Osteocyte (in vitro differentiated cells): ENCODE measurements at places on chromosomes 12 and 14. TPM values are rescaled to one million over a fixed set of nuclear protein-coding genes. Genes with fewer than 3 reads are reported as not detected.

- DNase-seq, result no peak
These were observed 30.4 kb upstream of the VWF start for GRCh38 chr12:6154730-6155459.

DNA sequence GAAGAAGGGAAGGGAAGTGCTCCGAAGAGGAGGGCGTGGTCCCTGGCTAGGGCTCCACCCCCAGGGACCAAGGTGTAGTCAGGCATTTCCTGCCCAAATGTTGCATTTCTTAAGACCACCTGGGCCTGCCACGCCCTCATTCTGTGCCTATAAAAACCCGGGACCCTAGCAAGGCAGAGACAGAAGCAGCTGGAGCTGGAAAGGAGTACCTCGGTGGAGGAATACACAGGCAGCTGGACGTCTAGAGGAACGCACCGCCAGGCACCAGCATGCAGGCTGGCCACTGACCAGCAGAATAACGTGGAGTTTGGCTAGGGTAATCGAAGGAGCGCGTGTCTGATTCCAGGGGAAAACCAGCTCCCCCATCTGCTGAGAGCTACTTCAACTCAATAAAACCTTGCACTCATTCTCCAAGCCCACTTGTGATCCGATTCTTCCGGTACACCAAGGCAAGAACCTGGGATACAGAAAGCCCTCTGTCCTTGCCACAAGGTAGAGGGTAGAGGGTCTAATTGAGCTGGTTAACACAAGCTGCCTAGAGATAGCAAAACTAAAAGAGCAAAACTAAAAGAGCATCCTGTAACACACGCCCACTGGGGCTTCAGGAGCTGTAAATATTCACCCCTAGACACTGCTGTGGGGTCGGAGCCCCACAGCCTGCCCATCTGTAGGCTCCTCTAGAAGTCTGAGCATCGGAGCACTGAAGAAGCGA is 21.0 kb downstream of the CFL2 start:
- peak; percentile 62 for DNase-seq

DNA sequence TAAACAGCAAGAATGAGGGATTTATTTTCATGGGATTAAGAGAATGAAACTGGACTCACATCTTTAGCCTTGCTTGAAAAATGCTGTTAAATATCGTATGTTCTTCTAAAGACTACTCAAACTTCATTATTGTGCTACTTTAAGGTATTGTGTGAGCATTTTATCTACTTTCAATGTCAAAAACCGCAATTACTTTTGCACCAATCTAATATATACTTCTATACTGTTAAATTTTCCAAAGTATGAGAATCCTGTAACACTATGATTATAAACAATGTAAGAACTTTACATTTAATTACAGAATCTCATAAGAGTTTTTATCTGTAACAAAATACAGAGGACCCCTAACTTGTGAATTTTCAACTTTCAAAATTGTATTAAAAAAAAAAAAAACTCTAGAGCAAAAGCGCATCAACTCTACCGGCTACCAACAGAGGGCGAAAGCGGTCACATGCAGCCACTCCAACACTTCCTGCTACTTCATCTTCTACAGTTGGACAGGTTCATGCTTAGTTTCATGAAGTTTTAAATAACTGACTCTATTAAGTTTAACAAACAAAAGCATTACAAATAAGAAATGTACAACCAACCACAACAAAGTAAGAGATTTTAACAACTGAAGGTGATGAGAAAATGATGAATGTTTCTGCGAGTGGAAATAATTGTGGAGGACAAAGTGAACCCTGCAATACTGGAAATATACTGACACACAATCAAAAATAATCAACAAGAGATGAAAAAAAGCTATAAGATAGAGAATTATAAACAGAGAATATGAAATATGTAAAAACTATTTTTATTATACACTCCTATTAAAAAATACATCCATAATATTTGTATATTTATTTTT is 210.9 kb downstream of the MED13L start:
- no peak for DNase-seq

DNA sequence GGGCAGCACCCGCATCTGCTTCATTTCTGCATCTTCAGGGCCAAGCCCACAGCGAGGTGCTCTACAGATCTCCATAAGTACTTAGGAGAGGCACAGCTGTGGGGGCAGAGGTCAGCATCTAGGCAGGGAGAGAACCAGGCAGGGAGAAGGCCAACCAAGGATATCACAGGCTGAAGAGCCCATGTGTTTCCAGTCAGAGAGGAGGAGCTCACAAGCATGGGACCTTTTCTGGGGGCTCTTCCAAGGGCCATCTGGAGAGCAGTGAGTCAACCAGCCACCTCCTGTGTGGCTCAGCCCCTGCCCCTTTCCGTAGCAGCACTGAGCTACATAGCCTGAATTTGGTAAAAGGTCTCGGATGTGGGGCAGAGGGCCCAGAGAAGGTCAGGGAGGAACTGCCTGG is 78.5 kb downstream of the ARL6IP4 start:
- no peak for DNase-seq

RNASE7 gene
- total RNA-seq, result not detected in 2 replicates
